ENCODE measurements at places on chromosomes 16 and 17.

DNA sequence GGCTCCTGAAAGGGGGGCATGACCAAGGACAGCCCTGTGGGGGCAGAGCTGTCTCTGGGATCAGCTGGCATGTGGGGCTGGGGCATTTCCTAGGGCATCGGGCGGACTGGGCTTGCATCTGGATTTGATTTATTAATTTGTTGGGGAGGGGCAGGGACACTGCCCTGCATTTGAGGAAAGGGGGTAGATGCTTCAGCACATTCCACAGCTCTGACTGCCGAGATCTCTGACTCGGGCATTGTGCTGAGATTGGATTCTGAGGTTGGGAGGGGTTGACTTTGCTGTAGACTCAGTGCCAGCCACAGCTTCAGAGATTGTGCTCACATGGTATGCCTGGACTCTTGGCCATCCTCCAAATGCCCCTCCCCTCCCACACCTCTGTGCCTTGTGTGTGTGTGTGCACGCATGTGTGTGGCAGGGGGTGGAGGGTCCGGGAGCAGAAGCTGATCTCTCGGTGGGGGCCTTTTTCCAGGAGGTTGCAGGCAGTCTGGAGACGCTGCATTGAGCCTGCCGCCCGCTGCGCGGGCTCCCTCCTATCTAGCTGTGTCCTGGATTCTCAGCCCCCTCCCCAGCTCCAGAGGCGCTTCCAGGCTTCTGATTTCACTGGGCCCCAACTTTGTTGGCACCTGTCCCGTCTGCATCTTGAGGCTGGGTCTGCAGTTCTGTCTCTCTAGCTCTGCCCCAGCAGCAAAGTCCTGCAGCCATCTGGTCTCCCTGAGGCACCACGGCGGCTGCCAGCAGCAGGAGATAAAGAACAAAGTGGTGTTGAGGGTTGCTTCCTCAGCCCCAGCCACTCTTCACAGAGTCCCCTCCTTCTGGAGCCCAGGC is 14.9 kb downstream of the IGFBP4 start:
- DNase-seq, result no peak

DNA sequence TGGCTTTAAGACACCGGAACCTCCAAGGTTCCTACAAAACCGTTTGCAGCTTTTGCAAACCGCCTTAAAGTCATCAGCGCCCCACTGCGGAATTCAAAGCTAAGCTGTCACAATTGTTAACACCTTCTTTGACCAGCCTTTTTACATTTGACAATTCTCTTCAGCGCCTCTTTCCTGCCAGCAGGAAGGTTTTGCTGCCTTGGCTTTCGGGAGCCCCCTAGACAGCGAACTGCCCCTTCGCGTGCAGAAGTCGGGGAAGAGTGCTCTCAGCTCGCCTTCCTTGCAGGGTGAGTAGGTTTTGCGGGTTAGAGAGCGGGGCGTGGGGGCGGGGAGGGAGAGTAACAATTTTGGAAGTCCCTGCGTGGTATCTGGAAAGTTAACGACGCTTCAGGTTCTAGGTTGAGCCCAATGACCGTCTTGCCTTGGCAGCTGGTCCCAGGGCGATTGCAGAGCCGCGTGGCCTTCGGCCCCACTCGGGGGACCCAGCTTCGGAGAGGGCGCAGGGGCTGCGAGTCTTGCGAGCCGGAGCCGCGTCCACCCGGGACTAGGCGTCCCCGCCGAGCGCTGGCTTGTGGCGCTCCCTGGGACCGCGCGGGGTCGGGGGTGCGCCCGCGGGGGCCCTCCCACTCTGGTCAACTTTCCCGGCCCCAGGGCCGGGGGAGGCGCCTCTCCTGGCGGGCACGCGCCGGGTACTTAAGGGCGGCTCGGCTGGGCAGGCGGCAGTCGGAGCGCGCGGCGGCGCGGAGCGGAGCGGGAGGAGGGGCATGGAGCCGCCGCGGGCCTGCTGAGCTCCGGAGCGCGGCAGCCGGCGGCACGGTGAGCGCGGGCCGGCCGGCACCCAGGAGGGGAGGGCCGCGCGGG is at the start of gene HAS3:
Gene HAS3, plus strand, starts transcription at position 153 of the 861 bp plus-strand sequence. CDS start 3,743 bp downstream, outside the sequence.
- no peak for DNase-seq

- no peak for DNase-seq
Measured at GRCh38 chr17:19677736-19678379, 29.3 kb downstream of the ALDH3A2 start.

- no peak for DNase-seq
Measured at GRCh38 chr17:75738218-75738802, 17.1 kb downstream of the ITGB4 start.

DNA sequence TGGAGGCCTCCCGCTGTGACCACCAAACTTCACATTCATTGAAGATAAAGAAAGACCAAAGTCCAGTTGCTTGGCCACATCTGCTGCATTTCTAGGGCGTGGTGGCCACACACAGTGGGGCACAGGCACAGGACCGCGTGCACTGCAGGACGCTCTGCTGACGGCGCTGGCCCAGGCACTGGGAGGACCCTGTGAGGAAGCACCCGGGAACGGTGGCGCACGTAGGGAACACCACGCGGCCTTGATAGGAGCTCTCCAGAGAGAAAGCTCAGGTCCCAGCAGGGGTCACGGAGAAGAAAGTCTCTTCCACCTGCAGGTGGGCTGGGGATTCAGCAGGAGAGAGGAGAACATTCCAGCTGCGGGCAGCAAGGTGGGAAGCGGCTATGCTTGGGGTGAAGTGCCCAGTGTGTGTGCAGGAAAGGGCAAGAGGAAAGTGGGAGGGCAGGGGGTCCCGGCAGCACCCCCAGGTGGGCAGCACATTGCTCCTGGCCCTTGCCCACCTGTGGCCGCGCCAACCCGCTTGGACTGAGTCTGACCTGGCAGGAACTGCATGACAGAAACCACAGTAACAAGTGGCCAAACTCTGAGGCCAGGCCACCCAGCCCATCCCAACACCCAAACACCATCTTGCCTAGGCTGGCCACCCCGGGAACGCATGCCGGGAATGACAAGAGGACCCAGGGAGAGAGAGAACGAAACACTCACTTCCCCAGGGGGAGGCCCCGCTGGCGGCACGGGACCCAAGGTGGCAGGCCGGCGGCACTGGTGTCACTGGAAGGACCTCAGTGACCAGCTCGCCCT is 32.8 kb downstream of the TBC1D16 start:
- no peak for DNase-seq

- DNase-seq, result no peak
Measured at GRCh38 chr17:68595496-68595895, 5.7 kb downstream of the FAM20A start.

DNA sequence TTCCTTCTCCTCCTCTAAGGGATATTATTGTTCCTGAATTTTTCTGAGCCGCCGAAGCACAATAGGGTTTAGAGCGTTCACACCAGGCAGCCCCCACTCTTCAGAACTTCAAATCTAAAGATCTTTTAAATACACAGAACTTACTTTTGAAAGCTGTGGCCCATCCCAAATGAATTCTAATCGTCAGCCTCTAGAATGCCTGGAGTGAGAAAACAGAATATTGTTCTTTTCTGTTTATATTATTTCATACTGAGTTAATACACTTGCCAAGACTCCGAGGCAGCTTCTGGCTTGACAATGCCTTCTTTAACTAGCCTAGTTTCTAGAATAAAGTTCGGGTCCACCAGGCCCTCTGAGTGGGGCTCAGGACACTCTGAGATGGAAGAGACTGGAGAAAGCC is 405.6 kb downstream of the WWOX start:
- no peak for DNase-seq

DNA sequence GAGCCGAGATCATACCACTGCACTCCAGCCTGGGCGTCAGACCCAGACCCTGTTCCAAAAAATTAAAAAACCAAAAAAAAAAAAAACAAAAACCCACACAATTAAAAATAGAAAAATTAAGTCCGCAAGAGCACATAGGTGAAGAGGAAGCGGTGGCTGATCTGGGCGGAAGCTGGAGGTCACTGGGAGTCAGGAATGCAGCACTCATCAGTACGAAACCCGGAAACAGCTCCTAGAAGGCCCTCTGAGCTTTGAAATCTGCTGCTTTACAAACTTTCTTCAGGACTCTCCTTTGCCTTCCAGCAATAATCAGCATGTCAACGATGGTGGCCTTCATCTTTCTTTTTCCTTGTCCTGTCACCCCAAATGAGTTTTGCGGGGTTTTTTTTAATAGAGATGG is 29.5 kb downstream of the TRAP1 start:
- no peak for DNase-seq

- DNase-seq, result no peak
Measured at GRCh38 chr17:51244041-51244440, 15.8 kb downstream of the MBTD1 start.
